ENCODE measurements at places on chromosomes 2 and 18. TPM values are rescaled to one million over a fixed set of nuclear protein-coding genes. Genes with fewer than 3 reads are reported as not detected.
A peak's percentile ranks its signal among the peaks of the same experiment; 100 is the strongest.

The RAD51AP2 gene
- total RNA-seq = not detected

The CFC1 gene
- not detected for total RNA-seq

The LYPD6 gene
- total RNA-seq = 29.6 TPM

The DTNB gene
- 6.1 TPM for total RNA-seq

The ADAM23 gene
- 2.6 TPM for total RNA-seq

The SRD5A2 gene
- not detected for total RNA-seq

The CHRND gene
- total RNA-seq = not detected

The LYG2 gene
- total RNA-seq = not detected

The CYTIP gene
- total RNA-seq = not detected

- no peak for DNase-seq
These were observed 34.0 kb upstream of the CYTIP start for GRCh38 chr2:157477919-157478318.

GRCh38 chr2:232354069-232354468 lies 24.5 kb upstream of the ALPP start:
- DNase-seq = no peak

GRCh38 chr18:78643004-78643403 lies 336.6 kb upstream of the SALL3 start:
- DNase-seq = no peak

DNA sequence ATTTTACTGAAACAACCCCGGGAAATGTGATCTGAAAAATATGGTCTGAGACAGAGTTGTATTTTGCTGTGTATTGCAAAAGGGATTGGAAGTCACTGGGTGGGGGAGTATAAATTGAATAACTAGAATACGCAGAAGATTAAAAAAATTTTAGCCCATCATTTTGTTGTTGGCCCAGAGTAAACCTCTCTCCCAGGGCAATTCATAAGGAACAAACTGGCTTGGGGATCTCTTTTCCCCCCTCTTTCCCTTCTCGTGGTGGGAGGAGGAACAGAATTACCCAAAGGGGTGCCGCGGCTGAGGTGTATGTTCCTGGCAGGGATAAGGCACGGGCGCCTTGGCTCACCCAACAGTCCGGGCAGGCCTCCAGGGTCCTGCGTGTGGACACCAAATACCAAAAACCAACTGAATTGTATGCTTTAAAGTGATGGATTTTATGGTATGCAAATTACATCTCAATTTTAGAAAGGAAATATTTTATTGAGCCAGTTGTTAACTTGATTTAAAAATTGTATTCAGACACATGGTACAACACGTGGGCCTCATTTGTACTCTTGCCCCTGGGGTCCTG lies 121.2 kb upstream of the SPRED2 start:
- DNase-seq = no peak

DNA sequence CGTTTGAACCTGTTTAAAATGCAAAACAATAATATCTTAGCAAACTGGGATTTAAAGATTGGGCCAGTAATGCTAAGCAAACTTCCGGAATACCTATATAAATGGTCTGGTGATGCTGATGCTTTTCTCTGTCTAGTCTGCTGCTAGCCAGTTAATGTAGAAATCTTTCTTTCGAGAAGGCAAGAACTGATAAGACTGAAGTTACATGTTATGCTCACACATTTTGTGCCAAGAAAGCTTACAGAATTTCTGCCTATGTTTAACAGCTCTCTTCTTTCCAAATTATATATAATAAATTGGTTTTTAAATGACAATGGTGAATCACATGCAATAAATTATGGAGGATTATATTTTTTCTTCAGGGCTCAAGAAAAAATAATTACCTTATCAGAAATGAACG lies 37.9 kb downstream of the GCA start:
- DNase-seq = no peak

- no peak for DNase-seq
These were observed 62.3 kb upstream of the SPAG16 start for GRCh38 chr2:213221957-213222356.

DNA sequence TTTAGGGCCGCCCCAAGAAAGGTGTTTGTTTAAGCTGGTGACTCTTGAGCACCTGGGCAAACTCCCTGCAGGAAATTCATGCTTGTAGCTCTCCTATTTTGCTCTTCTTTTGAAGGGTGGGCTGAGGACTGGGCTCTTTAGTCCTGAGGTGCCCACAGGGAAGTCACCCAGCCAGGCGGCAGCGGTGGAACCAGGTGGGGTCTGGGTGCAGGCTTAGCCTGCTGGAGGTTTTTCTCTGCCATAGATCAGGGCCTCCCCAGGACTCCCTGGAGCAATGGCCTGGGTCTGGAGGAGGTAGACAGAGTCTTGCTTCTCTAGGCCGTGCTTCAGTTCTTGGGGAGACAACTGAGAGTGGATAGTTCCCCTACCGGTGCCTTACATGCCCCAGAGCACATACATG lies 99.9 kb downstream of the CLIP4 start:
- DNase-seq = no peak

DNA sequence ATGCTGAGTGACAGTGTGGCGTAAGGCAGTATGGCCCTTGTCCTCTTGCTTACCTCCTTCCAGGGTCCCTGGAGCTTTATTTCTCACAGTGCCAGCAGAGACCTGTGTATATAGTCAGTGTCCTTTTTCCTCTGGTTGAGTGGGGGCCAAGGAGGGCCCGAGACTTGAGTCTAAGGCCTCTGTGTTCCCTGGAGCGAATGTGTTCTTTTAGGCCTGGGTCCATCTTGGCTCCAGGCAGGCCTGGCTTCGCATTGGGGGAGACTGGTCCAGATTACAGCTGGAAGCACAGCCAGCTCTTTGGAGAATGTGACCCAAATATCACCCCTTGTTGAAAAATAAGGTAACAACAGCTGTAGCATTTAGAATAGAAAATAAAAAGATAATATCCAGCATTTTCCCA lies 5.0 kb downstream of the VAMP5 start:
- DNase-seq = no peak

DNA sequence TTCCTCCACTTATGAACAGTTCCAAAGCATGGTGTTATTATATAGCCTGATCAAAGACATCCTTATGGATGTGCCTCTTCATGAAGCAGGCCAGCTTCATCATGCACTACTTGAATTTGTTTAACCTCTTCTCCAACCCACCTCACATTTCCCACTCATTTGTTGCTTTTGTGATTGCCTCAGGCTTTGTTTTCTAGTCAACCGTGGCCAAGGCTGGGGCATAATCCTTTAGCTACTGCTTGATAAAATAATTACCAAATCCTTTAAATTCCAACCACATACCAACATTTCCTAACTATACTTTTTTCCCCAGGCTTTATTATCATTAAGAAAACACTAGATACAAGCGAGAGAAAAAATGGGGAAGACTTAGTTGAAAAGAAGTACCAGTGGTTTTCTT lies 39.6 kb upstream of the SCN1A start:
- DNase-seq = peak; percentile 16

- DNase-seq = no peak
These were observed 243.6 kb downstream of the NEDD4L start for GRCh38 chr18:58287353-58288274.

DNA sequence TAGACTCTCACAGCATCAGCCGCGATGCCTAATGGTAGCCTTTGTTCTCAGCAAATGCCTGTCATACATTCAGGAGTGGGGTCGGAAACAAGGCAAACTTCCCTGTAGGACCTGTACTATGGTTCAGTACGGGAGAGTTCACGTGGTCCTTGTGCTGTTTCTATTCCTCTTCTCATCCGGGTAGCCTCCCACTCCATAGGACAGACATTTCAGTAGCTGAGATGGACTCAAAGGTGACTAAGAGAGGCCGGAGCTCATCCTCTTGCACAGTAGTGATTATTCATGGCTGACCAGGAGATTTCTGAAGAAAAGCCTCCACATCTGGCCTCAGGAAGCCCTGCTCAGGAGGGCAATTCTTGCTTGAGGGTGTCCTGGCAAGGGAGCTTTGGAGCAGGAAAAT lies 117.8 kb upstream of the SPRED2 start:
- DNase-seq = no peak

DNA sequence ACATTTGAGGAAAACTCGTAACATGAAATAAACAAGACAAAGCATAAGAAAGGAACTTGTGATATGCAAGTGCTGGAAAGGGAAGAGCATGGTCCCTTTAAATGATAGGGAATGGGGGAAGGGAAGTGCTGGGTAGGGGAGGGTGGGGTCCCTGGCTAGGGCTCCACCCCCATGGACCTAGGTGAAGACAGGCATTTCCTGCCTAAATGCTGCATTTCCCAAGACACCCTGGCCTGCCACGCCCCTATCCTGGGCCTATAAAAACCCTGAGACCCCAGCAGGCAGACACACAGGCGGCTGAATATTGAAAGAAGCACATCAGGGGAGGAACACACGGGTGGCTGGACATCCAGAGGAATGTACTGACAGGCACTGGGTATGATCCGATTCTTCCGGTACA lies 499.9 kb downstream of the ZEB2 start:
- no peak for DNase-seq

DNA sequence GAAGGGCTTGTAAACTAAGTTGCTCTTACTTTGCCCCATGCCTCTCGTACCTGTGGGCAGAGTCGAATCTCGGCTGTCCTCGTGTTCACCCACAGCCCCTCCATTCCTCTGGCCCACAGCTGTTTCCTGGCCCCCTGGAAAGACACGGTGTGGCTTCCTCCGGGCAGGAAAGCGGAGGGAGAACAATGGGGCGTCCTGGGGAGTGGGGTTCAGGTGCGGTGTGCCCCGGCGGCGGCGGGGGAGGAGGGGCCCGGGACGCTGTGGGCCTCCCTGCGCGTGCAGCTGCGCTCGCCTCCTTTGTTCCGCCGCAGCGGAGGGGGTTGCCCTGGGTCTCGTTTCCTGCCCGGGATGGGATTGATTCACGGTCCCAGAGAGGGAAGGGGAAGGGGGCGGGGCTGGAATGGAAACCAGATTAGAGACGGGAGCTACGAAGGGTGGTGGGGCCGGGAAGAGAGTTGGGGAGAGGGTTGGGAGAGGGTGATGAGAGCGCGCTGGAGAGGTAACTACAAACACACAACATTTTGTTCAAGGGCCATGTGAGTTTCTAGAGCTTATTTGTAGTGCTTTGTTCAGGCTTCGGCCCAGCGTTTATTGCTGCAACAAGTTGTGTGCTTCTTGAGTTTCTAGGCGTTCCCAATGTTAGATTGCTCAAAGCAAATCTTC lies 796 bp downstream of the MYO1B start:
- peak; percentile 36 for DNase-seq

DNA sequence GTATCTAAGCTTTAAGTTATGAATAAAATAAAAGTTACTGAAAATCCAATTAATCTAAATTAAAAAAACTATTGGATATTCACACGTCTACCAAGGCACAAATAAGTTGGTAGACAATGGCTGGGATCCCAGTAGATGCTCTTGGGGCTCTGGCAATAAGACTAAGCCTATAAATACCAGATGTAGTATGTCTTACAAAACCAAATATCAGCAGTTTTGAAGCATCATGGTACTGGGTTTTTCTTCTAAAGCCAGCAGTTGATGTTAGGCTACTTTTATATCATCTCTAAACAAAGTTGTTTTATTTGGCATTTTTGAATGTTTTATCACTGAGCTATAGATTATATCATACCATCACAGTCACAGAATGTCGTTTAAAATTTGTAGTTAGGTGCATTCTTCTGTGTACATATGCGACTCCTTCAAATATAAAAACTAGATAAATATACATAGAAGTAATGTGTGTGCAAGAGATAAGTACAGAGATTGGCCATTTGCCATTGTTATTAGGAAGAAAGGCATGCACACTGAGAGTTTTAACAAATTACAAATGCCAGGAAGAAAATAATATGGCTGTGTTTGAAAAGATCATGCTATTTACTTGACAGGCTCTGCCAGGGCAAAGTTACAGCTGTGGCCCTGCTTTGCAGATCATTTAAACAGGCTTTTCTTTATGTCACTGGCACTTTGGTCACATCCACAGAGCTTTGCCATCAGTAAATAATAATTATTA lies 21.6 kb upstream of the TMEM17 start:
- peak; percentile 10 for DNase-seq

DNA sequence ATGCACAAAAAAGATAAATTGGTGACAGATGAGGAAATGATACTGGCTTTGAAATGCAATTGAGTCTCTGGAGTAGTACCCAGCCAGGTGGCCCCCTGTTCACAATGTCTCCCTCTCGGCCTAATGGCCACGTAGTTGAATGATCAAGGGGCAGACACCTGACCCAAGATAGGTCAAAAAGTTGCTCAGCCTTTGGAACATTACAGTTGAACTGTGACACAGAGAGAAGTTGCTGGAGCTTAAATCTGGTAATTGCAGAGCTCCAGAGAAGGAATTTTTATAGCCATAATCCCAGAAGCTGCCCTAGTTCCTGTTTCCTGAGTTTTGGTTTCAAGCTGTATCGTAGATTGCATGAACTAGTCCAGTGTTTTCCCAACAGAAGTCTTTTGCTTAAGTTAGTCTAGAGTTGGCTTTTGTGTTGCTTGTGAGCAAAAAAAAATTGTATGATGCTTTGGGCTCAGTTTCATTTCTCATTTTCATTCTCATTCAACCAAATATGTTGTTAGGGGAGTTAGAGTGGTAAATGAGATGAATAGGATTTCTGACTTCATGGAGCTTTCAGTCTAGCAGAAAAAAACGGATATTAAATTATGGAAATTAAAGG lies 117.9 kb downstream of the CSRNP3 start:
- DNase-seq = no peak

GRCh38 chr2:147398301-147398700 lies 446.5 kb upstream of the ACVR2A start:
- no peak for DNase-seq

GRCh38 chr2:225379856-225380255 lies 19.7 kb upstream of the NYAP2 start:
- DNase-seq = no peak

GRCh38 chr18:72539901-72540300 lies 4.2 kb downstream of the CBLN2 start:
- no peak for DNase-seq

GRCh38 chr2:187466129-187466792 lies 18.2 kb upstream of the CALCRL start:
- DNase-seq = no peak

DNA sequence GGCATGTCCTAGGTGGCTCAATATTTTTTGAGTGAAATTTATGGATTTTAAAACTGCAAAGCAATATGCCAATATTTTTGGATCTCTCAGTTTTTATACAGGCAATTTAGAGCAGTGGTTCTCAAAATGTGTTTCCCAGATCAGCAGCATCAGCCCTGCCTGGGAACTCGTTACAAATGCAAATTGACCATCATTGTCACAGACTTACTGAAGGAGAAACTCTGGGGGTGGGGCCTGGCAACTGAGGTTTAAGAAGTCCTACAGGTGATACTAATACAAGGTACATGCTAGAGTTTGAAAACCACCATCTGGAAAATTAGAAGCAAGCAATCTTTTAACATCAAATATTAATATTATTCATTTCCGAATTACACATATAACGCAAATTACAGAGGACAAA lies 215.6 kb upstream of the PID1 start:
- no peak for DNase-seq

- DNase-seq = no peak
These were observed 337.0 kb downstream of the EIPR1 start for GRCh38 chr2:3040496-3041140.

- no peak for DNase-seq
These were observed 86.7 kb downstream of the DDX1 start for GRCh38 chr2:15678346-15678745.

- no peak for DNase-seq
These were observed 74.6 kb downstream of the ASB1 start for GRCh38 chr2:238501311-238501710.

Measured in HFFc6 (cell line).